Kidney epithelial cell (primary cell): ENCODE measurements at places on chromosomes 7 and 10.

DNA sequence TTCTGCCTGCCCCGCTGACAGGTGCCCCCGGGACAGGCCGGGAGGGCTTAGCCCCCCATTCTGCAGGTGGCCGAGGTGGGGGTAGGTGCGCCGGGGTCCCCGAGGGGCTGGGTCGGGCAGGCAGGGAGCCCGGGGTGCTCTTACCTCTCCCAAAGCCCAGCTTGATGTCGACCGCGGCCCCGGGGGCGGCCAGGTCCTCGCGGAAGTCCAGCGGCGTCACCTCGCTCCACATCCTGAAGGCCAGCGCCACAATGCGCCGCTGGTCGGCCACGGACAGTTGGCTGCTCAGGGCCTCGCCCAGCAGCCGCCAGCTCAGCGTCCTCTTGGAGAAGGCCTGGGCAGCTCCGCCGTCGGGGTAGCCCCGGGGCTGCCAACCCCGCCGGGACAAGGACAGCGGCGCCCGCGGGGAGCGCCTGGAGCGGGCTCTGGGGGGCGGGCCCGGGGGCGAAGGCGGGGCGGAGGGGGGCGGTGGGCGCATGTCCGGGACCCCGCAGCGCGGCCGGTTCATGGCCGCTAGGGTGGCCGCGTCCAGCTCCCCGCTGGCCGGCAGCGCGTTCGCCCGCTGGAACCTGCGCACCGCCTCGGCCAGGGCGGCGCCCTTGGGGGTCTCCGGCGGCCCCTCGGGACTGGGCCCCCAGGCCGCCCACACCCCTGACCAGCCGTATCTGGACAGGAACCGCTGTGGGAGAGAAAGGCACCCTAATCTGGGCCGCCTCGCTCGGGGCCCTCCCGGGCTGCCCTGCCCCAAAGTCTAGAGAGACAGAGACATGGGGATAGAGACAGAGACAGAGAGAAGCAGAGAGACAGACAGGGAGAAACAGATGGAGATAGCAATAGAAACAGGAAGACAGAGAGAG, 1.7 kb downstream of the MMP21 start:
- DNase-seq = no peak

DNA sequence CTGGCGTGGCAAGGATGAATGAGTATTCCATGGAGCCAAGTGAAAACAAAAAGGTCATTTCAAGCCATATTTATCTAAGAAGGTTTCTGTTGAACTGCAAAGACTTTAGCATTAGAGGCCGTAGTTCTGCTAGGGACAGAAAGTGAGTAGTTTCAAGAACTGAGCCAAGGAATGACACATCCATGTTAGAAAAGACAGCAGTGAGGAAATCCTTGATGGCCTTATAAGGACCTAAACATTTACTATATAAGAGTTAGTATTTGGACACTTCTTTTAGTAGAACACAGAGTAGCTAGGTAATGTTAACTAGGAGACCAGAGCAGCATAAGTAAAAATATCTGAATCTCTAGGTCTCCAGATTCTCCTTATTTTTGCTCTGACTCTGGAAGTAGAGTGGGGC, 329.8 kb upstream of the SEMA3D start:
- no peak for DNase-seq

GRCh38 chr7:86972072-86972471, 87.4 kb downstream of the ELAPOR2 start:
- DNase-seq = no peak

DNA sequence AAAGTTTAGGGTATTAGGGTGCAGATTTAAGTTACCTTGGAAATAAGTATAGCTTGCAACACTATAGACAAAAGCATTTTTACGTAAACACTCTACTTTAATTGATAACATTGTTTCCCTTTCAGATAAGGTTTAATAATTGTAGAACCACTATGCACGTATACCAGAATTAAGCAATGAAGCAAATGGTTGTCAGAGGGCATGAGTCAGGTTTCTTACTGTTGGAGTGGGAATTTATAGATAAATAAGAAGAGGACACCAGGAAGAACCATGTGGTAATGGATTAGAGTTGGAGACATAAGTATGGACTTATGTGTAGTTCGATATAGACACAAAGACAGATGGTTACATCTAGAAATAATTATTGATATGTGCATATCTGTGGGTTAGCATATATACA, 355.6 kb downstream of the ETV1 start:
- DNase-seq = no peak

GRCh38 chr7:81819861-81820260, 50.0 kb upstream of the HGF start:
- DNase-seq = no peak

DNA sequence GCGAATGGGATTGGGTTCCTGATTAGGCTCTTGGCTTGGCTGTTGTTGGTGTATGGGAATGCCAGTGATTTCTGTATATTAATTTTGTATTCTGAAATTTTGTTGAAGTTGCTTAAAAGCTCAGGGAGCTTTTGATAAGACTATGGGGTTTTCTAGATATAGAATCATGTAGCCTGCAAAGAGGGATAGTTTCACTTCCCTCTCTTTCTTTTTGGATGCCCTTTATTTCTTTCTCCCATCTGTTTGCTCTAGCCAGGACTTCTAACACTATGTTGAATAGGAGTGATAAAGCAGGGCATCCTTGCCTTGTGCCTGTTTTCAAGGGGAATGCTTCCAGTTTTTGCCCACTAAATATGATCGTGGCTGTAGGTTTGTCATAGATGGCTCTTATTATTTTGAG, 40.4 kb upstream of the MPP7 start:
- no peak for DNase-seq

DNA sequence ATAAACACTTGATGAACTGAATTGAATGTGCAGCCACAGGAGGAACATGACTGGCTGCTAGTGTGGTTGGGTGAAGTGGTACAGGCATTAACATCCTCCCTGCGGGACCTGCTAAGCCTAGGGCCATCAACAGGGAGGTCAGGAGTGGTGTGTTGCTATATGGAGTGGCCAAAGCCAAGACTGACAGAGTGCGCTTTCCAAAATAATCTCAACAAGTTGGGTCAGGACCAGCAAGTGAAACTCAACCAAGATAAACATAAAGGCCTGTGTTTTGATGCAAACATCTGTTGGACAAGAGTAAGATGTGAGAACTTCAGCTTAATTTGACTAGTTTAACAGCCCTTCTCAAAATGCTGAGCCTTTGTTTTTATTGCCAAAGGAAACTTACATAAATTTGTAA, 97.7 kb downstream of the WDFY4 start:
- DNase-seq = no peak

- DNase-seq = no peak
Observed at GRCh38 chr10:69452676-69453415, 1.6 kb downstream of the TSPAN15 start.

DNA sequence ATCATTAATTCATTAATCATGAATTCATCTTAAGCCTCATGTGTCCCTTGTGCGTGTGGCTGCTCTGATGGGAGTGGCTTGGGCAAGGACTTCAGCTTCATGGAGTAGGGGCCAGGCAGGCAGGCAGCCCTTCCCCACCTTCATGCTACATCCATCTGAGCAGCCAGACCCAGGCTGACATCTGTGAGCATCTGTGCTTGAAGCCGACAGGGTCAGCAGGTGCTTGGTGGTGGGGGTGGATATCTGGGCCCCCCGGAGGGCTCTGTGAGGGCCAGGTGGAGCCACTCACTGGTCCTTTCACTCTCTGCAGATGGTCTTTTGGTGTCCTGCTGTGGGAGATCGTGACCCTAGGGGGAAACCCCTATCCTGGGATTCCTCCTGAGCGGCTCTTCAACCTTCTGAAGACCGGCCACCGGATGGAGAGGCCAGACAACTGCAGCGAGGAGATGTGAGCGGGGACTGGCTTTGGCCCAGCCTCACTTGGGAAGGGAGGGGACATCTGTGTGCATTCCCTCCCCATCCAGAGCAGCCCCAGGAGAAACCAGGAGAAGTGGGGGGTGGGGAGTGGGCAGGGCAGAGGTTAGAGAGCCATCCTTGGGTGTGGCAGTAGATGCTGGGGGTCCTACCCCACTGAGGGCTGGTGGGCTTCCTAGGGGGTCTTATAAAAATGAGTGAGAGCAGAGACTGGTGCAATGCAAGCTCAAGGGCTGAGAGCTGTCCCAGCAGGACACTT, 14.7 kb upstream of the CSGALNACT2 start:
- DNase-seq = no peak

- DNase-seq = no peak
Observed at GRCh38 chr7:135209225-135209834, 2.0 kb downstream of the WDR91 start.

DNA sequence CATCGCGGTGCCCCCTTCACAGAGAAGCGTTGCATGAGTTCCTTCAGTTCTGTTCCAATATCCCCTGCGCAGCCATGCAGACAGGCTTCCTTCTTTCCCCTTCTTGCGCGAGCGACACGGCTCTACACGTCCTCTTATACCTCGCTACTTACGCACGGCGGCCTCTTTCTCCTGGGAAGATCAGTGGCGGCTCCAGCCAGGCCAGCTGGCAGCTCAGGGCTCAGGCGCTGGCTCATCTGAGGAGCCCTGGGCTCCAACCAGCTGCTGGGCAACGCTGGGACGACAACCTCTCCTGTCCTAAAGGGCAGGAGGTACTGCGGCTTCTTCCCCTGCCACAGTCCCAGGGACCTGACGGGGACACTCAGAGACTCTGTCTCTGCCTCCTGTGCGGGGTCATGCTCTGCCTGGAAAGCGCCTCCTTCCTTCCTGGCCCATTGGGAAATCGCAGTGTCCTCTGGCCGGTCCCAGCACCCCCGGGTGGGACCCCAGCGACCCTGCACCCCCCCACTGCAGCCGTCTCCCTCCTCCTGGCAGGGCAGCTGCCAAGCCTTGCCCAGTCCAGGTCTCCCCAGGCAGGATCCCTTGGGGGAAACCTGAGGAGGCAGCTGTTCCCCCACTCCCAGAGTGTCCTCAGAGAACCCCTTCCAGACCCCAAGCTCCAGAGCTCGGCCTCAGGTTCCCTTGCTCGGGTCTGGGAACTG, 5.0 kb upstream of the FAM20C start:
- DNase-seq = no peak

GRCh38 chr10:100670828-100671479, 74.4 kb upstream of the PAX2 start:
- no peak for DNase-seq

DNA sequence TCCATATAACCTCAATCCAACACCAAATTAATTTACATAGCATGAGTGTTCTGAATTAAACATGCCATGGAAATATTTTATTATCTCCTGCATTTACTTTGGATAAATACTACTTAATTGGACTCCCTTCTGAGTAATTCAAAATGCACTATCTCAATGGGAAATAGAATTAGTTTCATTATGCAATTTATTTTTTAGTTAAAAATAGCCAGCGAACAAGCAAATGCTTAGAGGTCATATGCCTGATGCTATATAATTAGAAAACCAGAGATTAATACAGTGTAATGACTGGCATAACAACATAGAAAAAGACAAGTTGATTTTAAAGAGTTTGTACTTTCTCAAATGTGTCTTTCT, 161.0 kb upstream of the LAMB4 start:
- DNase-seq = no peak

DNA sequence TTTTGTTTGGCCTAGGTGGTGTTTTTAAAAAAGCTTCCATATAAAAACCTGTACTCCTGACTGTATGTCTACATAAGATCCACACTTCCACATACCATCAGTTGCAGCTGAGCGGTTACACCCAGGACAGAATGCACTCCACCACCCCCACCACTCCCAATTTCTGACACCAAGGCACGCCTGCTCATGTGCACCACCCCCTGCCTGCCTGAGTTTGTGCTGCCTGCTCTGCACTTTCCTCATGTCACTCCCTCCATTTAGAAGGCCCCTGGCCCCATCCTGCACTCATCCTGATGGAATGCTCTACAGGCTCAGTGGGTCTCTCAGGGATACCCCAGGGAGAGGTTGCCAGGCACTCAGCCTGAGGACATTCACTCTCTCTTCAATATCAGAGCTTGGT, 6.5 kb downstream of the VPS41 start:
- DNase-seq = no peak

DNA sequence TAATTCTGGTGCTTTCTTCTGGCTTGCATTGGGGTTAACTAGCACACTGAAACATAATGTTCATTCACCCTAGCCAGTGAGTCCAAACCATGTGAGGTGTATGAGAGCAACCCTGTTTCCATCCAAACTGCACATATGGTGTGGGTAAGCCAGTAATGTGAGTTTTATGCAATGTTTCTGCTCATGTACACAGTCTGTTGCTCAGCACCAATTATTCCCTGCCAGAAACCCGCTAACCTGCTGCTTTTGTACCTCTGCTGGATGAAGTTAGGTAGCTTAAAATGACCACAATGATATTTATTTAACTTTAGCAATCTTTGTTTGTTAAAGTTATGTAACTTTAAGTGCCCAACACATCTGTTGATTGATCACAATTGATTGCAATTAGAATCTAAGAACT, 93.7 kb upstream of the RPA3 start:
- DNase-seq = no peak

DNA sequence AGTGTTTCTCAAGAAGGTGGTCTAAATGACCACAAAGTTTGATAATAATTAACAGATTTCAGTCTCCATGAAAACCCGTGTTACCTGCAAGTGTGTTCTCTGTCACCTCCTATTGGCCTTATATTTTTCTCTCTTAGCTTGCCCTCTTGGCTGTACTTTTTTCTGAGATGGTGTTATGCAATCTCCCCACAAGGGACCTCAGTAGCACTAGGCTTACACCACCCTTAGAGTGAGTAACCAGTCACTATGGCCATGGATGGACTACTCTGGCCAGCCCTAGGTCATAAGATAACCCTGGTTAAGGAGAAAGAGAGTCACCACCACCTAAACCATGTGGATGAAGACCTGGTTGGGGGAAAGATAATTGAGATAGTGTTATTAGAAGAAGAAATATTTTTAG, 76.8 kb downstream of the NPSR1 start:
- DNase-seq = no peak

DNA sequence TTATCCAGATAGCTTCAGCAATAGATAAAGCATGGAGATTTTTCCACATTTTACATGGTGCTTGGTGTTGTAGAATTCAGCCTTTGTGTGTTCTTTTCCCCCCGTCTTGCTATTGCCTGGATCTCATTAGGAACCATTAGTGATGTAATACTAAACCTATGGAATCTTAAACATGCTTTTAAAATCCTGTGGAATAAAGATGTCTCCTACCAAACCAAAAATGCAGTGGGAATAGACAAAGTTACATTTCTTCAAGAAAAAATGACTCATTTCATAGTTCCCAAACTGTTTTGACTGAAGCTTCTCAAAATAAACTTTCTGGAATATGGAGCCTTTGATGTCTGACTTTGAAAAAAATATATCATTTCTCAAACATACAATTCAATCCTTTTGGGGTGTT, 44.0 kb downstream of the CALD1 start:
- no peak for DNase-seq
